CD14-positive monocyte (primary cell): ENCODE measurements at places on chromosomes 1 and 21.

GRCh38 chr21:42159560-42160110 lies 59.3 kb upstream of the ABCG1 start:
- DNase-seq: no peak

DNA sequence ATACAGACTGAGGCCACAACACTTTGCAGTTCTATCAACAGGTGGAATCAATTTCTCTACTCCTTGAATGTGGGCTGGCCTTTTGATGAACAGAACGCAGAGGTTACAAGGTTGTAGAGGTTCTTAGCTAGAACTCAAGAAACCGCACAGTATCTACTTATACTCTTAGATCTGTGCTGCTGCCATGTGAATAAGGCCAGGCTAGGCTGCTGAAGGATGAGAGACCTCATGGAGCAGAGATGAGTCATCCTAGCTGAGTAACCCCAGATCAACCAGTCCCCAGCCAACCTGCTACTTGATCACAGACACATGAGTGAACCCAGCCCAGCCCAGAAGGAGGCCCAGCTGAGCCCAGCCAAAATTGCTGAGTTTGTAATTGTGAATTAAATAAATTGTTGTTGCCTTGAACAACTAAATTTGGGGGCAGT lies 35.3 kb upstream of the BCAR3 start:
- peak; percentile 5 for DNase-seq

DNA sequence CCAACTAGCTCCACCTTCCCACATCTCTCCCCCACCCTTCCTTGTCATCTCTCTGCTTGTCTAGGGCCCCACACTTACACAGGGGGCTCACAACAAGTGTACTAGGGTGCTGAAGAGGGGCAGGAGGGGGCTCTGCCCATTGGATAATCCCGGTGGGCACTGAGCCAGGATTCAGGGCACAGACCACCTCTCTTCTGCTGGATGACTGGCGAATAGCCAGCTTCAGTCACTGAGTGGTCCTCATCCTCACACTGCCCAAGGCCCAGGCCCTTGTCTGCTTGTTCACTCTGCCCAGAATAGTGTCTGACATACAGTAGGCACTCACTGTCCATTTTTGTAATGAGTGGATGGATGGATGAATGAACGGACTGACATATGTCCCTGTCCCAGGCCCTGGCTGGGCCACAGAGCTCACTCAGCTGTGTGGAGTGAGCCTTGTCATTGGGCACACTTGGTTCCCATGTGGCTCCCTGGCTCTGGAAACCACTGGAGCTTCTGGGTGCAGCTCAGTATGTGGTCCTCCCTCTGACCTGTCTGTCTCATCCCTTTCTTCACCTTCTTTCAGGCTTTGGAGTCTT lies 36.6 kb downstream of the FOXO6 start:
- no peak for DNase-seq

DNA sequence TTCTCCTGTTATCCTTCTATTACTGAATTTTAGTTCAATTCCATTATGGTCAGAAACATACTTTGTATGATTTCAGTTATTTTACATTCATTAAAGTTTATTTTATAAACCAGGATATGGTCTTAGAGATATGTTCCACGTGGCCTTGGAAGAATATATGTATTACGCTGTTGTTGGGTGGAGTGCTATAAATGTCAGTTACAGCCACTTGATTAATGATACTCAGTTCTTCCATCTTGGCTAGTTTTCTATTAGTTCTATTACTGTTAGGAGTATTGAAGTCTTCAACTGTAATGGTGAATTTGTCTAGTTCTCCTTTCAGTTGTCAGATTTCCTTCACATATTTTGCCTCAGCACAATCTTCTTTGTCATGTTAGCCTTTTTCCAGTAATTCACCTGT lies 26.7 kb downstream of the CCSAP start:
- no peak for DNase-seq

DNA sequence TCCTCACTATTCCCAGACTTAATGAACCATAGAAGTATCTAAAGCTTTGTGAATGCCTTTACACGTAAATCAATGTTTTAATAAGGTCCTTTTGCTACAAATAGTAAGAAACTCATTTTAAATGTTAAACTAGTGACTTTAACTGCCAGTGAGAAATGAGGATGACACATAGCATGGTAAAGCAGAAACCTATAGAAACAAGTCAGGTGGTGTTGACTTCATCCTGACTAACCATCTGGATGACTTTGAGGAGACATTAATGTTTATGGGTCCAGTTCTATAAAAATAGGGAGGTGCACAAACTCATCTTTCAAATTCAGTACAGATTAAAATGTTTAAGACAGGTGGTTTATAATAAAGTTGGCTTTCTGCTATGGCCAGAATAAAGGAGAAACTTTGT lies 85.4 kb downstream of the COLGALT2 start:
- no peak for DNase-seq

DNA sequence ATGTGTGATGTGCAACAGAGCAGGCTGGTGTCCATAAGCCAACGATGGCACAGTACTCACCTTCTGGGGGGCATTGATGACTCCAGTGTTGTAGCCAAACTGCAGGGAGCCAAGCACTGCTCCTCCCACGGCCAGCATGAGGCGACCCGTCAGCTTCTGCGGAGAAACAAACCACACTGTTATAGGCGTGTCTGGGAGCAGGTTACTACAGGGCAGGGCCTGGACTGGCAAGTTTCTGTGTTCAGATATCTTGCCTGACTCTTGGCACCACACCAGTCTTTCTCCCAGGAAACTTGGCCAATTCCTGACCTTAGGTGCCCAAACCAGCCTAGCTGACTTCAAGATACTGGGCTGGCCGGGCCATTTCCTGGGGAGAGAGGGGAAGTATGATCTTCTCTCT lies 15.5 kb downstream of the SLC2A1 start:
- no peak for DNase-seq

- no peak for DNase-seq
These were observed 318.4 kb downstream of the RPS6KC1 start for GRCh38 chr1:213369465-213369864.

- no peak for DNase-seq
These were observed 179.4 kb downstream of the TGFB2 start for GRCh38 chr1:218524526-218524925.

- DNase-seq: no peak
These were observed 34.0 kb downstream of the EPRS1 start for GRCh38 chr1:220012259-220012658.

- no peak for DNase-seq
These were observed 161.8 kb upstream of the CSF3R start for GRCh38 chr1:36644556-36644955.

GRCh38 chr1:225260319-225260718 lies 167.5 kb downstream of the LBR start:
- DNase-seq: no peak

- DNase-seq: no peak
These were observed 32.4 kb downstream of the PLEKHA6 start for GRCh38 chr1:204327359-204327758.

- DNase-seq: no peak
These were observed 113.1 kb downstream of the KCNN3 start for GRCh38 chr1:154756793-154757548.

- DNase-seq: peak; percentile 30
These were observed 500.4 kb downstream of the PTPRU start for GRCh38 chr1:29736582-29737188.

- DNase-seq: no peak
These were observed 350.8 kb upstream of the PTBP2 start for GRCh38 chr1:96370757-96371156.

DNA sequence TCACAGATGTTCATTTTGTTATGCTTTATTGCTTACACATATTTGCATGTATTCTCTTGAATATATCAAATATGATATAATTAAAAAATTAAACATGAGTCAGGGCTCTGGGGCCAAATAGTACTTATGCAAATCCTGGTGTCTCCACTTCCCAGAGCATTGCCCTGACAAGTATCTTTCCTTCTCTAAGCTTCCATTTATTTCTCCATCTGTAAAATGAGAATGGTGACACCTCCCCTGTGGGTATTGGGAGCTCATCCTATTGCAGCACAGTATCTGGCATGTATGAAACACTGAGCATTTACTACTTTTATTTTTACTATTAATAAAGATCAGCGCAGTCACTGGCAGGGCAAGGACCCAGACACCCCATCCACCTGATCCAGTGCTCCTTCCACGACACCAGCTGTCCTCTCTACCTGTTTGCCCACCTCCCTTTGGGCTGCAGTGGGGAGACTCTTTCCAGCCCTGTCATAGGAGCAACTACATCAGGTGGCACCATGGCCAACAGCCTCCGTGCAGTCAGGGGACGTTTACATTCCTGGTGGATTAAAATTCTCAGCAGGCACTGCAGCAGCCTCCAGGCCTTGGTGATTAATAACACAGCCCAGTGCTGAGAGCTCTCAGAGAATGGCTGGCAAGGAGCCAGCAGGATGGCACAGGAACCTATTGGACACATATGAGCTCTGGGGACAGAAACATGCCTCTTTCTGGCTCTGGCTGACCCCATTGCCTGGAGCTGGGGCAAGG lies 113.0 kb downstream of the DMRTB1 start:
- no peak for DNase-seq
